NCI-H2029 treated with DMSO at 0.1 percent for 48 hours (cell line): ENCODE measurements at places on chromosomes 2 and 18.

- no peak for DNase-seq
Observed at GRCh38 chr2:33488178-33488690, 11.8 kb downstream of the RASGRP3 start.

DNA sequence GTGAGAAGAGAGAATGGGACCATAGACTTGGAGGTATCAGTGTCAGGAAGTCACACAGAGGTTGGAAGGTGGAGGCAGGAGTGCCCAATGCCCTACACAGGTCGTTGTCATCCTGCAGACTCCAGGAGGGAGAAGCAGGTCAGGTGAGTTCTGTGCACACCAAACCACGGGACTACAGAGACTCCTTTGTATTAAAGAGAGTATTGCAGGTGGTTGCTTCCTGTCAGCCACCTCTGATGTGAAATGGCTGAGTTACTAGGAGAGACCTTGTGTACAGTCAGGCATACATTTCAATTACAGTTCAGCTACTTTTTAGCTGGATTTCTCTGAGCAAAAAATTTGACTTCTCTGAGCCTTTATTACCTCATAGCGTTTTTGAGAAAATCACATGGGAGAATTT lies 51.6 kb downstream of the SPP2 start:
- DNase-seq, result peak; percentile 25

DNA sequence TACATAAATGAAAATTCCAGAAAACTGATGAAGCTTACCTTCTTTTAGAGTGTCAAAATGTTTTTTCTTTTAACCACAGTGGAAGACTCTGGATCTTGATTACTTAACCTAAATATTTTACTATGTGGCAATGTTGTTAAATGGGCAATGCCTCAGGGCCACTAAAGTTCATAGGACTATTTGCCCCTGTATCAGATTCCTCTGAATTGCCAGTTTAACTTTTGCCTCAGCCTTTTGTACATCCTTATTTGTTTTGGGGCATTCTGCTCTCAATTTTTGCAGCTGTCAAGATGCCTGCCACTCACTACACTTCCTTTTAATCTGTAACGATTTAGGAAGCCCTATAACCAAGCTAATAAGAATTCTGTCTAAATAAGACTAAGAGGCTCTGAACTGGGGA lies 31.7 kb upstream of the SERTAD2 start:
- no peak for DNase-seq

DNA sequence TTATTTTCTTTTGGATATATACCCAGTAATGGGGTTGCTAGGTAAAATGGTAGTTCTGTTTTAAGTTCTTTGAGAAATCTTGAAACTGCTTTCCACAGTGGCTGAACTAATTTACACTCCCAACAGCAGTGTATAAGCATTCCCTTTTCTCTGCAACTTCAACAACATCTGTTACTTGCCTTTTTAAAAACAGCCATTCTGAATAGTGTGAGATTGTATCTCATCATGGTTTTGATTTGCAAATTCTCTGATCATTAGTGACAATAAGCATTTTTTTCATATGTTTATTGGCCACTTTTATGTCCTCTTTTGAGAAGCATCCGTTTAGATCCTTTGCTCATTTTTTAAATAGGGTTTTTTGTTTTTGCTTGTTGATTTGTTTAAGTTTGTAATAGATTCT lies 291.3 kb upstream of the COL3A1 start:
- no peak for DNase-seq

- DNase-seq, result no peak
Observed at GRCh38 chr2:98063291-98063854, 23.6 kb upstream of the VWA3B start.

GRCh38 chr18:64233851-64234250 lies 85.0 kb upstream of the LINC00305 start:
- no peak for DNase-seq

DNA sequence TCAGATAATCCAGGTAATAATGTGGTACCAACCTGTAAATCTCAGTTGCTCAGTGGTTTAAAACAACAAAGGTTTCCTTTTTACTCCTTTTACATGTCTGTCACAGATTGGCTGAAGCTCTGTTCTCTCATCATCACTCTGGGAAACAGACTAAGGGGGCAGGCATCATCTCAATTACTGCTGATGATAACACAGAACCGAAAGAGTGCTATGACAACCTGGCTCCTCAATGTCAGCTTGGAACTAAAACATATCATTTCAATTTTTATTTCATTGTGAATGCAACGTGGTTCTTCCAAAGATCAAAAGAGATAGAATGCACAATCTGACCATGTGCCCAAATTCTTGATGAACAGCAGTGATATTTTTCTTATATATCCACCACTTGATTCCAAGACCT lies 1315.0 kb upstream of the CDH2 start:
- no peak for DNase-seq
